ENCODE measurements at places on chromosomes 1 and 21. TPM values are rescaled to one million over a fixed set of nuclear protein-coding genes. Genes with fewer than 3 reads are reported as not detected.

REN gene
- total RNA-seq: not detected

ASCL5 gene
- not detected for total RNA-seq

KCNE1 gene
- not detected for total RNA-seq

FAM229A gene
- 1.9 TPM for total RNA-seq

GJB4 gene
- total RNA-seq: not detected

TCP10L gene
- total RNA-seq: 1.0 TPM

C1QA gene
- total RNA-seq: 35.1 TPM

DNASE2B gene
- total RNA-seq: not detected

GSTM4 gene
- total RNA-seq: 56.2 TPM

COL16A1 gene
- 14.2 TPM for total RNA-seq

CTBS gene
- total RNA-seq: 5.2 TPM

KRTAP7-1 gene
- not detected for total RNA-seq

AMY1B gene
- not detected for total RNA-seq

NUDT17 gene
- total RNA-seq: 1.6 TPM

FNBP1L gene
- total RNA-seq: 19.3 TPM

TMEM81 gene
- total RNA-seq: 3.6 TPM

ZNF593OS gene
- 2.2 TPM for total RNA-seq

KIRREL1 gene
- 4.3 TPM for total RNA-seq

RNU1-1 gene
- total RNA-seq: 4,558 TPM

OR2T29 gene
- total RNA-seq: not detected

DFFA gene
- 21.6 TPM for total RNA-seq

TPTE gene
- not detected for total RNA-seq

PCBP3 gene
- total RNA-seq: 0.91 TPM

SMCP gene
- not detected for total RNA-seq

UTS2 gene
- not detected for total RNA-seq

AGO1 gene
- 16.3 TPM for total RNA-seq

KRTAP25-1 gene
- not detected for total RNA-seq

SPRR2F gene
- not detected for total RNA-seq

HEYL gene
- 4.1 TPM for total RNA-seq

LYSMD1 gene
- 6.7 TPM for total RNA-seq

C1orf87 gene
- not detected for total RNA-seq

OLFML2B gene
- total RNA-seq: 9.5 TPM

GLMN gene
- 6.6 TPM for total RNA-seq

RIPK4 gene
- not detected for total RNA-seq

BMP8A gene
- not detected for total RNA-seq

TNFSF4 gene
- total RNA-seq: 0.13 TPM

KDM5B gene
- 10.7 TPM for total RNA-seq

CENPF gene
- total RNA-seq: 0.57 TPM

CLDN17 gene
- not detected for total RNA-seq

RNF223 gene
- total RNA-seq: not detected

MIXL1 gene
- total RNA-seq: not detected

All from psoas muscle (tissue), 8 donors.